Peyer's patch (tissue), 4 donors: ENCODE measurements at places on chromosomes 12 and 14.

GRCh38 chr14:32081901-32082300 lies 4.8 kb downstream of the ARHGAP5 start:
- DNase-seq: no peak

DNA sequence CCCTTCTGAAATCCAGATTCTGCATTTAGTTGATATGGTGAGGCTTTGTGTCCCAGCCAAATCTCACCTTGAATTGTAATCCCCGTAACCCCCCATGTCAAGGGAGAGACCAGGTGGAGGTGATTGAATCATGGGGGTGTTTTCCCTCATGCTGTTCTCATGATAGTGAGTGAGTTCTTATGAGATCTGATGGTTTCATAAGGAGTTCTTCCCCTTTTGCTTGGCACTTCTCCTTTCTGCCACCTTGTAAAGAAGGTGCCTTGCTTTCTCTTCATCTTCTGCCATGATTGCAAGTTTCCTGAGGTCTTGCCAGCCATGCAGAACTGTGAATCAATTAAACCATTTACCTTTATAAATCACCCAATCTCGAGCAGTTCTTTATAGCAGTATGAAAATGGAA lies 23.1 kb upstream of the C12orf42 start:
- no peak for DNase-seq

- DNase-seq: no peak
These were observed 2.6 kb downstream of the IFFO1 start for GRCh38 chr12:6553051-6553868.

GRCh38 chr14:101797856-101798255 lies 36.3 kb downstream of the PPP2R5C start:
- DNase-seq: no peak
